Stimulated activated CD4-positive, alpha-beta T cell treated with anti-CD3 and anti-CD28 coated beads, Interleukin-4, amount 100 ng/mL, for 4 hours (primary cell): ENCODE measurements at places on chromosomes 16 and 17.

DNA sequence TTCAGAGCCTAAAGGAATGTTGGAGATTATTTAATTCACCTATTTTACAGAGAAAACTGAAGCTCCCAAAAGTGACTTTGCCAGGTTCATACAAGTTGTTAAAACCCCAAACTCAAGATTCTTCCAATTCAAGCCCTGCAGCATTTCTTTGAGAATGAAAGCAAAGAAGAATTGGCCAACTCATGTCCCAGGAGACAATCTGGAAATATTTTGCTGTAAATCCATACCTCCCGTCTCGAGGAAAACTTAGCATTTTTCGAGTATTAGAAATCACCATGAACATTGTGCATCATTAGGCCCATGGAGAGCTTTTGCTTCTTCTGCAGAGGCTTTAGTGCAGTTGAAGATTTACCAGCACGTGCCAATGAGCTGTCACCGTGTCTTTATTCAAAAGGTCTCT lies 176.4 kb upstream of the KCNJ16 start:
- DNase-seq: no peak

- DNase-seq: no peak
These were observed 70.6 kb downstream of the LMF1 start for GRCh38 chr16:900211-900610.

DNA sequence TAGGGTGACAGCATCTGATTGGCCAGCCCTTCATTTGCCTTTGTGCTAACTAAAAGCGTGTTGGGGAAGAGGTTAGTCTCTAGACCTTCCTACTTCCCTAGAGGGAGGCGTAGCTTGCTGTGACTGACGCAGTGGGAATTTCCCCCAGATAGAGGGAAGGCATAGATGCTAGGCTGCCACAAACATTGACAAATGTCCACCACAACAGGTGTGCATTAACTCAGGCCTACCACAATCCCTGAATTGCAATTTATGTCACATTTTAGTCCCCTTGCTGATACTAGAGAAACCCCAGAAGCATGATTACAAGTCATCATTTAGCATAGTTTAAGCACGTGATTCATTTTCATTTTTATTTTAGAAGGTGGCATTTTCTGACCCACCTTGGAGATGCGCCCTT lies 76.3 kb upstream of the WSB1 start:
- no peak for DNase-seq

DNA sequence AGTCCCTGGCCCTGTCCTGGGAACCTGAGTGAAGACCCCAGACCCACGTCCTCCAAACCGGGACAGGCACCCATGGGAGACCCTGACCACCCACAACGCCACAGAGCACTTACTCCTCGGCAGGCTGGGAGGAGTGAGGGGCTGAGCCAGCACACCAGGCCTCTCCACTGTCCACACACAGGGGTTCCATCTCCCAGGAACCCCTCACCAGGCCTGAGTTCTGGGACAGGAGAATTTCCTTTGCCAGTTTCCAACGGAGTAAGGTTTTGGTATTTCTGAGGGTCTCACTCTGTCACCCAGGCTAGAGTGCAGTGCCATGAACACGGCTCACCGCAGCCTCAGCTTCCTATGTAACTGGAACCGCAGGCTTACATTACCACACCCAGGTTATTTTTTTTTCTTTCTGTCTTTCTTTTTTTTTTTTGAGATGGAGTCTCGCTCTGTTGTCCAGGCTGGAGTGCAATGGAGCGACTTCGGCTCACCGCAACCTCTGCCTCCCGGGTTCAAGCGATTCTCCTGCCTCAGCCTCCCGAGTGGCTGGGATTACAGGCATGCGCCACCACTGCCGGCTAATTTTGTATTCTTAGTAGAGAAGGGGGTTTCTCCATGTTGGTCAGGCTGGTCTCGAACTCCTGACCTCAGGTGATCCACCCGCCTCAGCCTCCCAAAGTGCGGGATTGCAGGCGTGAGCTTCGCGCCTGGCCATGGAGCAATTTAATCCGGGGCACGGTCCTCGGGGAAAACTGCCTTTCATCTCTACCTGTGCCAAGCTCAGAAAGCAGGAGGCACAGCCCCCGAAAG lies 1.6 kb downstream of the PGAP6 start:
- DNase-seq: no peak

- no peak for DNase-seq
These were observed 139.2 kb downstream of the TOX3 start for GRCh38 chr16:52407778-52408177.

DNA sequence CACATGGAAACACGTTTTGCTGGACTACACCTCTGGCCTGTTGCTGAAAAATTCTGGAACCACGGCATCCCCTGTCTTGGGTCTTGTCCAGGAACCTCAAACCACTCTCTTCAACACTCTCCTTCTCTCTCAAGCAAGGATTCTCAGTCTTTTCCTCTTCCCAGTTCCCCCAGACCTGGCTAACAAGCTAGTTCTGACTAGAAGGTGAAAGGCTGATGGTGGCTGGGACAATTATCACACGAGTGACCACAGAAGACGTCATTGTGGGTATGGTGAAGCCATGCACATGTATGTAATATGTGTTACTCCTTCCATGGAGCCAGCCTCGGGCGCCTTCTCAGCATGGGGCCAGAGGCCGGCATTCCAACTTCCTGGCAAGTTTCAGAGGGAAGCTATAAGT lies 123.0 kb downstream of the CDYL2 start:
- DNase-seq: no peak

- no peak for DNase-seq
These were observed 115.6 kb downstream of the SDK2 start for GRCh38 chr17:73528679-73529078.

- no peak for DNase-seq
These were observed 114.1 kb downstream of the ADCY9 start for GRCh38 chr16:4002121-4002520.

GRCh38 chr16:8888951-8889892 lies 7.1 kb downstream of the LITAFD start:
- DNase-seq: no peak
